ENCODE measurements at places on chromosomes 7 and 10. TPM values are rescaled to one million over a fixed set of nuclear protein-coding genes. Genes with fewer than 3 reads are reported as not detected.

GRCh38 chr7:127619681-127620405 lies 1.9 kb upstream of the PAX4 start:
- no peak overlapping the region for H3K4me3 ChIP-seq
- H3K27ac ChIP-seq, result no peak overlapping the region
- no peaks in the 10 kb centered on the region for H3K36me3 ChIP-seq
- H3K4me1 ChIP-seq, result no peaks in the 10 kb centered on the region

- H3K27me3 ChIP-seq, result no peaks in the 10 kb centered on the region
- peaks cover 22% of the 10 kb centered on the region for H3K36me3 ChIP-seq
- no peak overlapping the region for H3K4me3 ChIP-seq
- no peak overlapping the region for H3K27ac ChIP-seq
These were observed 23.4 kb downstream of the COX15 start for GRCh38 chr10:99708428-99709012.

GJD4 gene
- total RNA-seq, result not detected

MUC3A gene
- 30.8 TPM for total RNA-seq

- H3K36me3 ChIP-seq, result no peaks in the 10 kb centered on the region
- H3K4me3 ChIP-seq, result no peak overlapping the region
- no peak for DNase-seq
- H3K27me3 ChIP-seq, result no peaks in the 10 kb centered on the region
- no peak overlapping the region for H3K27ac ChIP-seq
These were observed 34.3 kb downstream of the DIP2C start for GRCh38 chr10:655184-655583.

Data from HCT116 (cell line).